Stimulated activated CD8-positive, alpha-beta memory T cell treated with anti-CD3 and anti-CD28 coated beads, Interleukin-4, amount 100 ng/mL, for 4 hours (primary cell): ENCODE measurements at places on chromosomes 4 and X.

- no peak for DNase-seq
Measured at GRCh38 chr4:7547368-7548040, 112.8 kb upstream of the PSAPL1 start.

- no peak for DNase-seq
Measured at GRCh38 chr4:76058888-76059426, 15.6 kb upstream of the ART3 start.

DNA sequence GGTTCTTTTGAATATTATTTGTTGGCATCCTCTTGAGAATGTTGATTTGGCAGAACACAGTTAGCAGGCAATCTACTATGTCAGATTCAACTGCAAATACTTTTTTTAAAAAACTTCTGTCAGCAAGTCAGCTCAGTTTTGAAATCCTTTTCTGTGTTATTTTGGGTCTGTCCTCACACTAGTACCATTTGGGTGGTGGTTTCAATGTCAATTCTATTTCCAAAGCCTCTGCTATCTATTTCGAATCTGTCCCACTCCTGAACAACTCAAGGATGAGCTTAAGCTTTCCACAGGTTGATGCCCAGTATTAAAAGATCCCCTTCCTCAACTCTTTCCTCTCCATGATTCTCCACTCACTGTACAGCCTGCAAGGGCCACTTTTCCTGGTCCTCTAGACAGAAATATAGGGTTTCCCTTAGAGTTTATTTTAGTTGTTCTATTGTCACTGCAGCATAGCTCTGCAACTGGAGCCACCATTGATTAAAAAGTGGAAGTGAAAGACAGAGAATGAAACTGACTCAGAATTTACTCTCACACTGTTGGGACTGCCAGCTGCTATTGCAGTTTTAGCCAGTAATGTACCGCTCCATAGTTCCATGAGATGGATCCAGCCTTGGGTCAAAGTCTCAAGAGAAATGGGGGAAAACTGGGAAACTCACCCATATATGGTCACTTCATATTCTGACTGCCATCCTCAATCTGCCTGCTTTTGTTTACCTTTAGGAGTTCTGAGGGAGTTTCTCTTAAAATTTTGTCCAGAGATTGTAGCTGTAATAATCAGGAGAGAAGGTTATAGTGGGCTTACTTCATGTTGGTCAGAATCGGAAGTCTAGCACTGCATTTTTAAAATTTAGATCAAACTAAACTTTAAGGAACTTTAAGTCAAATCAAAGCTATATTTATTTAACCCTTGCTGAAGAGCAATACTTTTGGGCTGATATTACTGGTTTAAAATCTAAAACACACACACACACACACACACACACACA, 14.6 kb downstream of the HDX start:
- no peak for DNase-seq

GRCh38 chr4:24980740-24981139, 50.0 kb downstream of the LGI2 start:
- no peak for DNase-seq

- DNase-seq, result no peak
Measured at GRCh38 chrX:151724563-151725337, 8.9 kb downstream of the FATE1 start.

GRCh38 chrX:115229337-115230003, 4.4 kb downstream of the LRCH2 start:
- DNase-seq, result no peak

GRCh38 chr4:74446896-74447295, 2.0 kb downstream of the AREG start:
- no peak for DNase-seq

DNA sequence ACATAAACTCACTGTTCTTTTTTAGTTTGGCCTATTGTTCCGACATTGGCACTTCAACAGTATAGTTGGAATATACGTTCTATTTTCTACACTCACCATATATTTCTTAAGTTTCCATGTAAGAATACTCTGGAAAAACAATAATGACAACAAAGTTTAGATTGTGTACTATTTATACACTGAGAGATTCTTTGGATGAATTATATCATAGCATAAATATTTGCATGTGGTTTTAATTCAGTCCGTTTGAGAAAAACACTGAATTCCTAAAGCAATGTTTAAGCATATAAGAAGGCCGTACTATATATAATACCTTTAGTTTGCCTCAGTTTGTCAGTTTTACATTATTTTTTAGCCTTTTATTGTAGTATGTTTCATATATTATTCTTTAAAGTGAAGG, 82.4 kb downstream of the RAP1GDS1 start:
- no peak for DNase-seq

DNA sequence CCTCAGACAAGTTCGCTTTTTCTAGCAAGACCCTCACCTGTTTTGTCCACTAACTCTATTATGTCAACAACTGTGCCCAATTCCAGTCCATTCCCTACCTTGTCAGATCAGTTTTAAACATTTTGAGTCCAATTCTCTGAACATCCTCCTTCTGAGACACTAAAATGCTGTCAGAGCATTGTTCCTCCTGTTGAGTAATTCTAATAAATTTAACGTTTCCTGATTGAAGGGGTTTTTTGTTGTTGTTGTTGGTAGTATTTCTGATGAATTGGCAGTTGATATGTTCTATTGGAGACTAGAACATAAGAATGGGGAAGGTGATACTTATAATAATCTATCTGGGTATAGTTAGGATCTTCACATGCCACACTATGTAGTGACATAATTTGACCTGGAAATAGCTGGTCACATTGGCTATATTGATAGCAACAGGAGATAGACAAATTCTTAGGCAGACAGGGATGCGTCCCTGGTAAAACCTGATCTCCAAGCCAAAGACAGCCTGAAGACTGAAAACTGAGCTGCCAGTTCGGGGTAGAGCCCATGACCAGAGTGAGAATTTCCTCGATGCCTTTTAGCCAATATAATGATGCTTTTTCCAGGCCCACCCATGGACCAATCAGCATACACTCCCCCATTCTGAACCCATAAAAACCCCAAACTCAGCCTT, 12.4 kb upstream of the CXCL2 start:
- DNase-seq, result no peak
